Activated CD8-positive, alpha-beta T cell treated with anti-CD3 and anti-CD28 coated beads for 36 hours (primary cell): ENCODE measurements at places on chromosomes 5 and 9. TPM values are rescaled to one million over a fixed set of nuclear protein-coding genes. Genes with fewer than 3 reads are reported as not detected.

Gene NUDT12
- 3.0 TPM for total RNA-seq

Gene MAP3K1
- total RNA-seq: 16.9 TPM

Gene F2RL1
- total RNA-seq: 1.8 TPM

GRCh38 chr5:63928451-63928850, 33.8 kb downstream of the HTR1A start:
- no peak for DNase-seq

GRCh38 chr5:149141957-149142851, 911 bp downstream of the ABLIM3 start:
- DNase-seq: no peak

DNA sequence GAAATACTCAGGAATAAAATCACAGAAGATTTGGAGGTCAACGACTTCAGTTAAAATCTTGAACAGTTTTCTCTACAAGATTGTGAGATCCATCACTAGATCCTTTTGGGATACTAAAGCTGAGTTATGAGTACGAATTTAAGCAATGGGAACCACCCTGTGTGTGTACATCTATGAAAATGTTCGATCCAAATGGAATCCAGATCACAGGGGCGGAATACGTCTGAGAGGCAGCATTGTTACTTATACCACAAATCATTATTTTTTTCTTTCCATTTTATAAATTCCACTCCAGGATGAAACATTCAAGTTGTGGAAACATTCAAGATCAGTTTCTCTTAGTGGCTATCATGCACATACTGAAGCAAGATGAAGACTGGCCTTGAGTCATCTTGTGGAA, 239.3 kb upstream of the PAPPA start:
- no peak for DNase-seq

GRCh38 chr5:126052791-126053190, 370.4 kb upstream of the GRAMD2B start:
- no peak for DNase-seq

DNA sequence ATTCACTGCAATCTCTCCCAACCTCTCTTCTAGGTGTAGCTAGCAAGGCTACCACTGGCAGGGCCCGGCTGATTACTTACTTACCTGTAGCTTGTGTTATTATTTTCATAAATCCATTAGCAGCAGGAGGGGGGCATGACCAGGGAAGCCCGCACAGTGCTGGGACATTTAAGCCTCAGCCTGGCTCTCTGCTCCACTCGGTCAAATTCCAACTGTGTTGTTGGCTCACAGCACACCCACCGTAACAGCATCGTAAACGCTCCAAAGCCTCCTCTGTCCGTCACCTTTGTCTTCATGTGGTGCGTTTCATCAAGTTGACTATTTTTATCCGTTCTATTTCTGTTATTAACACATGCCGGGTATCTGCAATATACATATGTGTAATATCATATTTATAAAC, 264.7 kb downstream of the NSG2 start:
- DNase-seq: no peak

DNA sequence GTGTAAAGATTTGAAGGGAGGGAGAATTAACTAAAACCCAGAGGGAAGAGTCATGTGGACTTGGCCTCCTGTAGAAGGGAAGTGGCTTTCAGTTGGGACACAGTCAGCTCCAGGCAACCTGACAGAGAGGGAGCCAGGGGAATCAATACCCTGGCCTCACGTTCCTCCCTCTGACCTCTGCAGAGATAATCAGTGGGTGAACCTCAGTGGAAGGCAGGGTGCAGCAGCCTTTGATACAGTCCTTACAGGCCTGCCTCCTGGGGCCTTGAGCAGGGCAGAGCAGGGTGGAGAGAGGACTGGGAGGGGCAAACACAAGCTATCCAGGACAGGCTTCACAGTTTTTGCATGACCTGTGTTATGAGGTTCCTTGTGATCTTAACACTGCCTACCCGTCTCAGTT, 61.9 kb upstream of the GPBP1 start:
- DNase-seq: no peak
